ENCODE measurements at places on chromosomes 7 and 10. TPM values are rescaled to one million over a fixed set of nuclear protein-coding genes. Genes with fewer than 3 reads are reported as not detected.

The THSD7A gene
- total RNA-seq, result 0.09 TPM

The COL28A1 gene
- total RNA-seq, result under 0.01 TPM

The C7orf57 gene
- total RNA-seq, result not detected

The SHTN1 gene
- total RNA-seq, result 1.3 TPM

The SPDYE6 gene
- total RNA-seq, result not detected

The SVOPL gene
- total RNA-seq, result not detected

The PRR15 gene
- 112 TPM for total RNA-seq

The LRRN3 gene
- total RNA-seq, result 2.9 TPM

The SPDYE1 gene
- not detected for total RNA-seq

The ZNF853 gene
- 3.3 TPM for total RNA-seq

The PSD gene
- 12.1 TPM for total RNA-seq

The SEMA4G gene
- total RNA-seq, result 1.4 TPM

The TMEM139 gene
- total RNA-seq, result not detected

The INA gene
- 0.12 TPM for total RNA-seq

The PTPRN2 gene
- total RNA-seq, result 3.5 TPM

The RADIL gene
- total RNA-seq, result 1.3 TPM

The MOGAT3 gene
- not detected for total RNA-seq

The SPDYE2B gene
- total RNA-seq, result not detected

The SH2D4B gene
- total RNA-seq, result not detected

The GRM3 gene
- not detected for total RNA-seq

The OR2A1 gene
- total RNA-seq, result not detected

The PIP4K2A gene
- 17.5 TPM for total RNA-seq
